ENCODE measurements at places on chromosomes 13 and 19.

- DNase-seq: no peak
Measured at GRCh38 chr13:79352107-79352506, 53.9 kb downstream of the RBM26 start.

DNA sequence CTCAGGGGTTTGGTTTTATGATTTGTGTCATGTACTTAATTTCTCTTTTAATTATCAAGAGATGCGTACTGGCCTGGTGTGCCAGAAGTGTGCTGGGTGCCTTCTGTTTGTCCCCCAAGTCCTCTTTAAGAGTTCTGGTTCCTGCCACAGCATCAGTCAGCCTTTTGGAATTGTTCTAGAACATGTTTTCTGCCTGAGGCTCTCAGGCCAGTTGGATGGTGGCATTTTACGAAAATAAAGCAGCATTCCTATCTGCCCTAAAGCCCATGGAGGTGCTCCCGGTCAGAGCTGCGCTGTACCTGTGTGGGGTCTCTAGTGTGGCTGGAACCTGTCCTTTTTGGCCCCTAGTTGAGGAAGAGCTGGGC lies 54.1 kb downstream of the TSSK6 start:
- DNase-seq: no peak

DNA sequence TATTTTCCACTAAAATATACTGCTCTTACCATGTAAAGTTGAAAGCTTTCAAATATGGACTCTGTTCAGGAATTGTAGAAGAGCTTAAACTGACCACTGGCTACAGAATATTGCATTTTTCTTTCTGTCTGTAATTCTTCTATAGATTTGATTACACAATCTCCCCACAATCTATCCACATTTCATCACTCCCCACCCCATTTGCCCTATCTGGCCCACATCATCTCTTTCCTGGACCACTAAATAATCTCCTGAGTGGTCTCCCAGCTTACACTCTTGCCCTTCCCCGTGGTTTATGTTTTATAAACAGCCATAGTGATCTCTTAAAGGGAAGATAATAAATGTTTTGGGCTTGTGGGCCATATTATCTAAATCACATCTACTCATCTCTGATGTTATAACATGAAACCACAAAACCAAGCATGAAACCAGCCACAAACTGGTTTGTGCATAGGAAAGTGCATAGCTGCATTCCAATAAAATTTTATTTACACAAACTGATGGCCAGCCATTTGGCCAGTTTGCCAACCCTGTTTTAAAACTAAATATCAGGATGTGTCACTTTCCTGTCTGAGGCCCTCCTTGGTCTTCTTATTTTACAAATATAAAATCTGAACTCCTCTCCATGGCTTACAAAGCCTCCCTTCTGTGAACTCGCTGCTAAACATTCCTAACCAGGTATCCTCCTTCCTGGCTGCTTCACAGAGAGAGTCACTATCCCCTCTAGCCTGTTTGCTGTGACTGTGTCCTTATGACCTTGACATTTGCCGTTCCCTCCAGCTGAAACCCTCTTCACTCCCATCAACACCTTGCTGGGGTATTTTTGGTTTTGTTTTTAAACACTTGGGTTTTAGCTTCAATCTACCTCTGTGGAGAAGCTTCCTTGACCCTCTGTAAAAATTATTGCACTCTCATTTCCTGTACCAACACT lies 500.9 kb downstream of the GPC6 start:
- no peak for DNase-seq

DNA sequence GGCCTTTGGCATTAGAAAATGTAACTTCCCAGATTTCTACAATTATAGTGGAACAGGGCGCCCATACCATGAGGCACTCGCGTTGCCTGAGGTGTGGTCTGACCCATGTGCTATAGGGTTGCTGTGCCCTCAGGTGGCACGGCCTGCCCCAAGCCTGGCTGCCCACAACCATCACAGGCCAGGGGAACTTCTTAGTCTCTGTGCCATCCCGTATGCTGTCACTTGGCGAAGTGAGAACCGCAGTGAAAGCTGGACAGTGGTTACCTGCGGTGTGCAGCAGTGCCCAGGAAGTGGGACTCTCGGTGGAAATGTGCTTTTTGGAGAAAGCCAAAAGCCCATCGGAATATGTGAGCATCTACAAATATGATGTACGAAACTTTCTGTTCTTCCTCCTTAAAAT lies 88.2 kb upstream of the GPR183 start:
- no peak for DNase-seq

DNA sequence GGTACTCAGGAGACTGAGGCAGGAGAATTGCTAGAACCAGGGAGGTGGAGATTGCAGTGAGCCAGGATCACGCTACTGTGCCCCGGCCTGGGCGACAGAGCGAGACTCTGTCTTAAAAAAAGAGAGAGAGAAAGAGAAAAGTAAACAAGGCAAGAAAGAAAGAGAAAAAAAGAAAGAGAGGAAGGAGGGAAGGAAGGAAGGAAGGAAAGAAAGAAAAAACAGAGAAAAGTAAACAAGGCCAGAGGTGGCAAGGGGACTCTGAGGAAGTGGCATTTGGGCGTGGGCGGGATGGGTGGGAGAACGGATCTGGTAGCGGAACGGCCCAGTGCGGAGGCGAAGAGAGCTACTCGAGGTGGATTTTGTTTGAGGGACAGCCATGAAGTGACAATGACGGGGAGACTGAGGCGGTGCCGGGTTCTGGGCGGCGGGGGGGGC lies 7.5 kb upstream of the ARRDC2 start:
- DNase-seq: no peak

- DNase-seq: no peak
Measured at GRCh38 chr19:16268676-16269319, 55.8 kb upstream of the KLF2 start.

- peak; percentile 70 for DNase-seq
Measured at GRCh38 chr13:95553581-95554385, 1.3 kb downstream of the CLDN10 start.

DNA sequence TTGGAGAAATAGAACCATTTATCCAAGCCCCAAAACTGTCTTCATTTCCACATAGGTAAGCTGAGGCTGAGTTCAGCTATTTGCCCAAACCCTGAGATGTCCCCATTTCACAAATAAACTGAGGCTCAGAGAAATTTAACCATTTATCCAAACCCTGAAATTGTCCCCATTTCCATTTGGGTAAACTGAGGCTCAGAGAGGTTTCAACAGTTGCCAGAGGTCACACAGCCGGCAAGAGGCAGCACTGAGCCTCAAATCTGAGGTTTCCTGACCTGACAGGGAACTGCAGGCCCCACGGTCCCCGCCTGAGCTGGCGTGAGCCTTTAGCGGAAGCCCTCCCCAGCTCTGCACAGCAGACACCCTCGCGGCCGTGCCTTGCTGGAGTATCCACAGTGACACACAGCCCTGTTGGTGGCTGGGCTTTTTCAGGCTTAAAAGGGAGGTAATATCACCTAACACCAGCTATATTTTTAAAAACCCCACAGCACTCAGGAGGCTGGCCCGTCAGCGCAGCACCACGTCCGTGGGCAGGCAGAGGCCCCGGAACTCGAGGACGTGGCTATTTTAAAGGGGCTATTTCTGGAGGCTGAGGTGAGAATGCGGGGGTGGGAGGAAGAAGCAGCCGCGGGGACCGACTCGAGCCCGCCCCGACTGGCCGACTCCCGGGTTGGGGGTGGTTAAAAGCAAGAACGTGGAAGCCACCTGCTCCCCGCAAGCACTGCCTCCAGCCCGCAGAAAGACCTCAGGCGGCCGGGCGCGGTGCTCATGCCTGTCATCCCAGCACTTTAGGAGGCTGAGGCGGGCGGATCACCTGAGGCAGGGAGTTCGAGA lies 18.5 kb downstream of the PTPRS start:
- no peak for DNase-seq

DNA sequence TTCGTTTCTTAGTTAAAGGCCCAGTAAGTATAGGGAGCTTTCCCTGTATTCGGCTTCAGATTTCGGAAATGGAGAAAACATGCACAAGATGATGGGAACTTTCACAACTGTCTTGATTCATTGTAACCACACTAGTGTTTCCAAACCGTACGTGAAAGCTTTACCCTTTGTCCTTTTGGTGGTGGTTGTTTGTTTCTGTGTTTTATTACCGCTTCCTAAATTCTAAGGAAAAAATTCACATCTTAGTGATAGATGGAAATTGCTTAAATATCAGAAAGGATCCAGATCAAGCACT lies 504 bp upstream of the VWA8 start:
- DNase-seq: no peak

DNA sequence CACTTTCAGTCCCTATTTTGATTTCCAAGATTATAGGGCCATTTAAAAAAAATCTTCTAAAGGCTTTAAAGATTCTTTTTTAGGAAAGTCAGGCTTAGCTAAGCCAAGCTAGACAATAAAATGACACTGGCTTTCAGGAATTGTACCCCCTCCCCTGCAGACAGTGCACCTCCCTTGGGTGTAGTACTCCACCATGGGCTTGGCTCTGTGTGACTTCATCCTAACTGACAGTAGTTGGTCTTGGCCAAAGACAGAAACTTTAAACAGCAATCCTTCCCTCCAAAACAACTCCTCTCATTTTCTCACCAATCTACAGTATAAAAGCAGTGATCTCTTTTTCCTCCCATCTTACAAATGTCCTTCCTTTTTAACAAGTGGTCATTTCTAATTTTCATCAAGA lies 283.0 kb downstream of the DNAJC15 start:
- no peak for DNase-seq

GRCh38 chr13:109494925-109495369 lies 291.4 kb downstream of the IRS2 start:
- peak; percentile 87 for DNase-seq

DNA sequence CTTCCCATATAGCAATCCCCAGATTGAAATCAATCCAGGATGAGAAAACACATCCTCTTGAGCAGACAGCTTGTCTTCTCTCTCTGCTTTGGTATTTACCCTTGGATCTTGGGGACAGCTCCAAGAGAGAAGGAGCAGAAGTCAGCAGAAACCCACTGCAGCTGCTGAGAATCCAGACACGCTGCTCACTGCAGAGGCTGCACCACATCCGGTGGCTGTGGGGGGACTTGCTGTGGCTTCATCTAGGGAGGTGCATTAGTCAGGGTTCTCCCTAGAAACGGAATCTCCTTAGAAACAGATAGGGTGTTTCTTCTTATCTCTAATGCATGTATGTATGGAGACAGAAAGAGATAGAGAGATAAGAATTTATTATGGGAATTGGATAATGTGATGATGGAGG lies 2.7 kb downstream of the CYP4F12 start:
- no peak for DNase-seq

DNA sequence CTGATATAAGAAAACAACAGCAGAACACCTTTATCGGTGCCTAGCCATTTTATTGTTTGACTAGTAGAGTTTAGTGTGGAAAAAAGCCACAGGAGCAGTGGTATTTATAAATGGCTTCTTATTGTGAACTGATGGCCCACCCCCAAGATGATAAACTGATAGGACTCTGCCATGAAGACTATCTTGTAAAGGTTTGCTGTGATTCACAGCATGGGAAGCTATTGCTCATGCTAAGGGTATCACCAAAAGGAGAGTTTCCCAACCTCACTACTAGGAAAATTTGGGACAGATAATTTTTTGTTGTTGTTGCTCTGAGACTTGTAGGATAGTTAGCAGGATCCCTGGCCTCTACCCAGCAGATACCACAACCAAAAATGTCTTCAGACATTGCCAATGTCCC lies 12.0 kb upstream of the SLC7A1 start:
- DNase-seq: no peak

- DNase-seq: peak; percentile 65
Measured at GRCh38 chr19:1591421-1592023, 1.1 kb downstream of the MBD3 start.

DNA sequence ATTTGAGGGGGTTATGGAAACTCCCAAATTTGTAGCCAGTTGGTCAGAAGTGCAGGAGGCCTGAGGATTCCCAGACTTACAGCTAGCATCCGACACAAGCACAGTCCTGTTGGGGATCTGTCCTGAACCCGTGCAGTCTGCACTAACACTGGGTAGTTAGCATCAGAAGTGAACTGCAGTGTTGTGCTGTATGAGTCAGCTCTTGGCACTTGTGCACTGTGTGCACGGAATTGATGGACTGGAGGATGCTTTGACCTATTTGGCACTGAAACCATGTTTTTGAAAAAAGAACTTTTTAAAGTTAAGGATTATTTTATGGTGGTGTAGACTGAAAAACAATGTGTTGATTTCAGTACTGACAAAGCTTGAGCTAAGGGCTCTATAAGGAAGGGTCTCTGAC lies 279.0 kb downstream of the NHLRC3 start:
- DNase-seq: no peak

DNA sequence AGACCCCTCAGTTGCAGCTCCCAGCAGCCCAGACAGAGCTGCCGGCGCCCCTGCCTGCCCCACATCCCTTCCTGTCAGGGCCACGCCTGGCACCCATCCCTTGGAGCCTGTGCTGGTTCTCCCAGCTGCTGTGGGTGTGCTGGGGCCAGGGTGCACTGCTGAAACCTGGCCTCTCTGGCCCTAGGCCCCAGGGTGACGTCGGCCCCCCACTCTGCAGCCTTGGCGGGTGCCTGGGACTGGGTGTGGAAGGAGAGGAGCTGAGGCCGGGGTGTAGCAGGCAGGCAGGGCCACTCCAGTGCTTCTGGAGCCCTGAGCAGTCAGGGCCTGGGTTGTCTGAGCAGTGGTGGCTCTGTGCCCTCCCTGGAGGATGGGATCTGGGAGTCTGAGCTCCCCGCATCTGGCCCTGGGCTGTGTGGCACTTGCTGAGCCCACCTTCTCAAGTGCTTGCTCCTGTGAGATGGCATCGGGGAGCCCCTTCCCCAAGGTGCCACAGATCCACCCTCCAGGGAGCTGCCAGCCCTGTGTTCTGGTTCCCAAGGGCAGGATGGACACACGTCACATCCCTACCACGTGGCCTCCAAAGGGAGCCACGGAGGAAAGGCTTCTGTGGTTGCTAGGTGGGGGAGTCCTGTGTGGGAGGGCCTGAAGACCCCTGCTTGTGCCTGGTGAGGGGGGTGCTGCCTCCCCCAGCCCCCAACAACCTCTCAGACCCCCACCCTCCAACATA lies 5.2 kb downstream of the PLEKHJ1 start:
- DNase-seq: no peak

GRCh38 chr13:44934724-44935123 lies 54.5 kb downstream of the NUFIP1 start:
- no peak for DNase-seq

GRCh38 chr13:104854698-104855097 lies 1680.8 kb downstream of the EFNB2 start:
- no peak for DNase-seq

GRCh38 chr13:111401755-111402154 lies 81.3 kb downstream of the TEX29 start:
- no peak for DNase-seq

- DNase-seq: peak; percentile 68
Measured at GRCh38 chr19:49690079-49690655, 749 bp upstream of the CPT1C start.

GRCh38 chr19:32581705-32582179 lies 752 bp downstream of the PDCD5 start:
- DNase-seq: peak; percentile 42

DNA sequence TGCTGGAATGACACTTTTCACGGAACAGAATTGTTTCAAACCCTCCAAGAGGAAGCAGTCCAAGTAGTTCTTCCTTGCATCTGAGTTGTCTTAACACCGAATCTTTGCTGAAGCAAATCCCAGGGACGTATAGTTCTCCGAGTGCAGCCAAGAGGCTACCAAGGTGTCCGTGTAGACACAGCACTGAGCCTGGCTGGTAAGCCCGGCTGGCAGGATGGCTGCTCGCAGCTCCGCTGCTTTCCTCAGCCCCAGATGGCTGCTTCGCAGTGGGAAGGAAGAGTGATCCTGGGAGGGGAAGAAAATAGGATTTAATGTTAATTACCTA lies 105.0 kb downstream of the SLC7A1 start:
- DNase-seq: no peak

- DNase-seq: peak; percentile 54
Measured at GRCh38 chr13:33870046-33870668, 52.2 kb downstream of the RFC3 start.

Measured in DMS53 (cell line).